ENCODE measurements at places on chromosomes 1 and 21.

- DNase-seq: peak; percentile 22
Observed at GRCh38 chr1:80066060-80066459, 1059.5 kb upstream of the ADGRL4 start.

- DNase-seq: no peak
Observed at GRCh38 chr1:48245106-48245505, 22.6 kb downstream of the SLC5A9 start.

- no peak for DNase-seq
Observed at GRCh38 chr21:45316871-45317397, 29.2 kb upstream of the POFUT2 start.

DNA sequence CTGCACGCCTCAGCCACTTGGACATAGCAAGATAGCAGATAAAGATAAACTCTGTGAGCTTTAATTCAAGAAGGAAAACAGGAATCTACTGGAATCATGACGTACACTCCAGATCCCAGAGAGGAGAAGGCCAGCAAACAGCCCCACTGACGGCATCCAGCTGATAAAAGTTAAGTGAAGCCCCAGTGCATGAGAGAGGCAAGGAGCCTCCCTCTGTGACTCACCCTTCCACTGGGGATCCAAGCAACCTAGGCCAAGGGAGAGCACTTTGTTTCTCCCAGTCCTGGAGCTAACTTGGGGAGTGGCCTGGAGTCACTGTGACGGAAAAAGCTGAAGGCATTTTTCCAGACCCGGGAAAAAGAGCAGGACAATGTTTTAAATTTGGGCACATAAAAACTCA lies 270.0 kb downstream of the AKT3 start:
- no peak for DNase-seq

DNA sequence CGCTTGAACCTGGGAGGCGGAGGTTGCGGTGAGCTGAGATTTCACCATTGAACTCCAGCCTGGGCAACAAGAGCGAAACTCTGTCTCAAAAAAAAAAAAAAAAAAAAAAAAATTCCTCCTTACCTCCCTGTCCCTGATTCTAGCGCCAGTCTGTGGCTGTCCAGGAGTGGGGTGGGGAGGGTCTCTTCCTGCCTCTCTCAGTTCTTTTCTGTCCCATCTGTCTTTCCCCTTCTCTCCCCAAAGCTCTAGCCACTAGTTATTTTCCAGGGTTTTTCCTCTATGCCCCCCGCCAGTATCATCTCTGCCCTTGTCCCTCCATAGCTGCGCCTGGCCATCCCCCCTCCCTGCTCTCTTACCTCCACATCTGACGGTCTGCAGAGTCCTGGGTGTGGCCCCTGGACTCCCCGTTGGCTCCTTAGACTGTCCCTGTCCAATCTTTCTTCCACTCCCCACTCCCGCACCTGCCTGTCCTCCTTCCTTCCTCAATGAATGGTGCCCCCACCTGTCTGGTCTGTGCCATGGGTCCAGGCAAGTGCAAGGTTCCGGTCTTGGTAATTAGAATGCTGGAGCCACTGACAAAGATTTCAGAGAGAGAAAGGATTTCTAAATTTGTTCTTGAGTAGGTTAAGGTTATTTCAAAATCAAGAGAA lies 1.6 kb upstream of the TMEM63A start:
- DNase-seq: no peak

- DNase-seq: peak; percentile 58
Observed at GRCh38 chr1:160366731-160367515, at the start of gene NHLH1. TSS of gene NHLH1 (plus strand) at chr1:160367071. CDS start at chr1:160370732, 3,661 bp downstream.

- peak; percentile 37 for DNase-seq
Observed at GRCh38 chr1:156379420-156380165, 10.6 kb downstream of the RHBG start.

DNA sequence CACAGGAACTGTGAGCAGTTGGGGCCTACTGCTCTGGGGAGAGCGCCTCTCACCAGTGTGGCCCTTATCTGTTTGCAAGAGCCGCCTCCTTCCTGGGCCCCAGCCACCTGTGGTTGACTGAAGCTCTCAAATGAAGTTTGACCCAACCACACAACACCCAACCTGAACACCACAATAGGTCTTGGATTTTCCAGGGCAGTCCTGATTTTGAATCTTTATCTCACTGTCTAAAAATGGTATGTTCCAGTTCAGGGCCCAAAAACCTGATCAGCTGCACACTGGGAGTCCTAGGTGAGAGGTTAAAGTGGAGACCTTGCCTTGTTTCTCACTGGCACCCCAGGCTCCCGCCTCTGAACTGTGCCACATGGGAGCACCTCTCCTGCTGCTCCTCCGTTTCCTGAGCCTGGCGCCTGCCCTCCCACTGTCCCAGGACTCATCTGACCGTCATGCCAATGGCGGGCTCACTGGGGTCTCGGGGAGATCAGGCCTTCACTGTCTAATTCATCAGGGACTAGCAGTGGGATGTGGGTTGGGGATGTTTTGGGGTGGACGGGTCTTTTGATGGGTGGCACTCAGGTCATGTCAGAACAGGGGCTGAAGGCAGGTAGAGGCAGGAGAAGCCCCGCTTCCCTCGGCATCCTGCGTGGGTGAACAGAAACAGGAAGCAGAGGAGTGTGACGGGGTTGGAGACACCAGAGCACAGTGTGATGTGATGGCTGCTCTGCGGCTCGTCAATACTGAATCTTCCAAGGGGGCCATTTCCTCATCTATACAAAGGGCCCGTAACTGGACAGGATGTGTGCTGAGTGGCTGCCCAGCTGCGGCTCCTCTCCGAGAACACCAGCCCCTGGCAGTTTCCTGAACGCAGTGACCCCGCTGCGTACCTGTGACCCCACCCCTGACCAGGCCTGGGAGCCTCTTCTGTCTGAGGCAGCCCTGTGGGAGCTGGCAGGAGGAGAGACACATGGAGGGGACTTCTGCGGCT lies 59.6 kb upstream of the ITPKB start:
- DNase-seq: no peak

DNA sequence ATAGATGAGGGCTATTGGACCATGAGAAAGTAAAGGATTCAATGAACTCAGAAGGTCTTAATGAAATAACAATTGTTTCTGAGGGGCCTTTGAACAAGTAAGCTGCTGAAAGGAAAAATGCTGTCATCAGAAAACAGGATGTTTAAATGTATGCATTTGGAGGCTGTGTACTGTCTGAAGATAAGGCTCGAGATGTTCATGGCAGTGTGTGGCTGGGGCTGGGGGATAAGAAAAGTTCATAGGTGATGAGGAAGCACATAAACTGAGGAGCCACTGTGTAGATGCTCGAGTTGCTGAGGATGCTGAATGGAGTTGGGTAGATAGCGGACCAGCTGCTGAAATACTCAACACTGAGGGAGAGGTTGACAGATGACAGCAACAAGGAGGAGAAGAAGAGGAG lies 17.8 kb downstream of the THEM4 start:
- no peak for DNase-seq

GRCh38 chr1:12618965-12619791 lies 1.2 kb upstream of the DHRS3 start:
- DNase-seq: peak; percentile 55

- no peak for DNase-seq
Observed at GRCh38 chr1:151491641-151492040, 19.5 kb upstream of the CGN start.

- DNase-seq: peak; percentile 56
Observed at GRCh38 chr1:190560161-190560681, 82.6 kb upstream of the BRINP3 start.

- DNase-seq: no peak
Observed at GRCh38 chr1:6802454-6802853, 17.2 kb downstream of the CAMTA1 start.

GRCh38 chr1:42456010-42456753 lies at the start of the genes PPCS and ZMYND12:
TSS of gene PPCS (plus strand) at chr1:42456543. CDS start at chr1:42456566, 23 bp downstream.
TSS of gene ZMYND12 (minus strand) at chr1:42456022. CDS start at chr1:42455997, 25 bp downstream.
- DNase-seq: peak; percentile 87

DNA sequence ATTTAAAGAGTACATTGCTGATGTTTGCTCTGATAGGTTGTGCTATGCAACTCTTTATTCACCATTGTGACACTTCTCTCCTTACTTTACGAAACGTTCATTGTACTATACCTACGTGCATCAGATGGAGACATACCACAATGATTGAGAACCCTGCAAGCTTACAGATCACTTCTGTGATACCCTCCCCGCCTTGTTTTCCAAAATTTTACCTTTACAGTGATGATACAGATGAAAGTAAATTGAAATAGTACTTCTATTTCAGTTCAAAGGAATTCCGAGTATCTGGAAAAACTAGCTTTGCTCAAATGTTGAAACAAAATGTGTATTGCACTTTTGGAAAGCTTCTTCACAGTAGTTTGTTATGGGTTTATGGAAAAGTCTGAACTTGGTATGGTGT lies 3.3 kb downstream of the OR14K1 start:
- DNase-seq: no peak

GRCh38 chr1:64136752-64137411 lies 66.5 kb upstream of the UBE2U start:
- peak; percentile 92 for DNase-seq

DNA sequence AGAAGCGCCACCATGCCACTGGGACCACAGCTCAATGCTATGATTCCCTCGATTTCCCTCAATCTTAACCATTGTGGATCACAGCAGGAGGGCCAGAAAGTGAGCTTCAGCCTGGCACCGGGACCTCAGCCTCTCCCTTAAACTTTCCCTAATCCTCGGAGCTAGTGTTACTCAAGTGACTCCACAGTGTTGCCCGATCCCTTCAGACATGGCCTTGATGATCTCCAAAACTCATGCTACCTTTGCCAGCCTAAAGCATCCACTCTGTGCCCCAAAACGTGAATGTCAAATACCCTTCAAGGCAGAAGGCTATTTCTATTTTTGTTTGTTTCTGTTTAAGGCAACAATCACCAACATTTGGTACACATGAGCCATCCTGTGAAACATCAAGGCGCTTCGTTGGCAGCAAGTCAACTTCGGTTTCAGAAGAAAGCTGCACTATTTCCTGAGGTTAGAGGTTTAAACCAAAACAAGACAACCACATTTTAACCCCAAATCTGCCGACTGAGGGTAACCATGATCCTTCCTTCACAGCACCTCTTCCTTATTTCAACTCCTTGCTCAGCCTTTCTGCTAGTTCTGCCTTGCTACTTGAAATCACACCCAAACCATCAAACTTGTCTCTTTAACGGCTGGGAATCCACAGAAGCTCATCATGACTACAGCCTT lies 94.4 kb upstream of the KRTAP19-8 start:
- no peak for DNase-seq

- DNase-seq: no peak
Observed at GRCh38 chr1:43312663-43313515, 12.1 kb downstream of the TIE1 start.

DNA sequence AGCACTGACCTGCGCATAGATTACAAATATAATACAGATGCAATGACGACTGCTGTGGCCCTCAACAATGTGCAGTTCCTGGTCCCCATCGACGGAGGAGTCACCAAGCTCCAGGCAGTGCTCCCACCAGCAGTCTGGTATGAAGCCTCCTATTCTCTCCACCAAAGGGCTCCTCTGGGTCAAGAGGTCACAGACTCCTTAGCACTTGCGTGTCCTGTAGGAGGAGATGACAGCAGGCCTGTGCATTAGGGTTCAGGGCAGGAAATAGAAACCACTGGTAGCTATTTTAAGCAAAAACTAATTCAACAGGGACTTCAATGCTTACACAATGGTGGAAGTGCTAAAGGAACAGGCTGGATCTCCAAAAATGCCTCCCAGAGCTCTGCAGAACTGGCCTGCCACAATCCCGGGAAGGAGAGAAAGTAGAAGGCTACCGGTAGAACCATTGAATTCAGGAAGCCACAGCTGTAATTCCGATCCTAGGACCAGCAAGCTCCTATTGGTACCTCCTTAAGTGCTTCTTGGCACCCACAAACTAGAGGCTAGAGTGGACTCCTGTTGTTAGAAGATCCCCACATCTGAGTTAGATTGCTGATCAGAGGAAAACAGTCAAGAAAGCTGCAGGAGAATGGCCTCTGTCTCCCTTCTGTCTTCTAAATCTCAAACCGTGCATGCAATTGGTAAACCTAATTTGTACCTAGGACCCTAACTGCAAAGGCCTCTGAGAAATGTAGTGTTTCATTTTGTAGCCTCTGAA lies 12.7 kb upstream of the DYNLT5 start:
- DNase-seq: no peak

DNA sequence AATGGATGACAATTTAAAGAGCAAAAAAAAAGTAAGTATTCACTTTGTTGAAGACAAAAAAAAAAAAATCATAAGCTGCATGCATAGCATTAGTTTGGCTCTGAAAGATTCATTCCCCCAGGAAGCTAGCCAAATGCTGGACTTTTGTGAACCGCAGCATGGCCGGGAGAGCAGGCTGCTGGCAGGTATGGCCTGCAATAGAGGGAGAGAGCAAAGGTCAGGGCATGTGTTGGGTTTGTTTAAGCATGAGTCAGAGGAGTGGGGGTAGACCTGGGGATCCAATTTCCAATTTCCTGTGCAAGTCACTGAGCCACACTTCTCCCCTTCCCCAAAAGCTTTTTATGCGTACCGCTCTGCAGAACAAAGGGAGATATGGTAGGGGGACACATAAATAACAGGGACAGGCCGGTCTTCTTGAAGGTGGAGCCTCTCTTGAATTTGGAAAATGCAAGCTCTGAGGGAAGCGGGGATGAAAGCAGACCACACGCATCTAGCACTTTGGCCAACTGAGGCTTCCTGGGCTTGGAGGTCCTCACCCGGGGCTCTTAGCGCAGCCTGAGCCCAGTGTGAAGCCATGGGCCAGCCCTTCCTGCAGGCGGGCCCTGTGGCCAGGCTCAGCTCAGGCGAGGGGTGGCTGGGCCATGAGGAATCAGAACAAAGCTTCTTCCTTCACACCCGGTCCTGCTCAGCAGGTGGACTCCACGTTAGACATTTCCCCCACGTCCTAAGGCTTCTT lies 171.1 kb downstream of the TOMM20 start:
- DNase-seq: no peak

DNA sequence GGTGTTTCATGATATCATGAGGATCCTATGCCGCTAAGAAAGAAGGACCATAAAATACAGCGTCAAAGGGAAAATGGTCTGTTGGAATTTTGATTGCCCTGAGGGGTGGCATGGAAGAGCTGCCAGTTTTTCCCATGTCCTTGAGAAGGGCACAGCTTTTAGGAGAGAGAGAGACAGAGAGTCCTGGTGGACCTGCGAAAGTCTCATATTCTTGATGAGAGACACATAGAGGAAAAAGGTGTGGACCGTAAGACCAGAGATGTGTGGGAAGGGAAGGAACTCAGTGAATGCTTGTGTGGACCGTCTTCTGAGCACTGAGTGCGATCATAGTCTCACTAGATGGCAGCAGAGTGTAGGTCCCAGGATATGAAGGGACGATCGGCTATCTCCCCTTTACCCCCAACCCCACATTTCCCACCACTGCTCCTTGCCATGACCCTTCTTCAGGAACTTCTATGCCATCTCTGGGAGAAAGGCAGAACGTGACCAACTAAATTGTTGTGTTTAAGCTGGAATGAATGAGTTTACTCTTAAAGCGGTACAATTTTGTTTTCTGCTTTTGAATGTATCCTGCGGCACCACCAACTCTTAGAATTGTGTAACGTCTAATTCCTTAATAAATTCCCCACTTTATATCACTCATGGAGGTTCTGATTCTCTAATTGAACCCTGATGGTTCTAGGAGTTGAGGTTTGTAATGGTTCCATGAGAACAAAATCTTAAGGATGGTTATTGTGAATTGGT lies 117.7 kb downstream of the CTH start:
- DNase-seq: peak; percentile 79

All from A673 (cell line).